CD4-positive, alpha-beta T cell treated with Interleukin-4 for 4 hours (primary cell): ENCODE measurements at places on chromosomes 6 and 20.

GRCh38 chr20:22905658-22906057 is 129.5 kb upstream of the SSTR4 start:
- DNase-seq: no peak

DNA sequence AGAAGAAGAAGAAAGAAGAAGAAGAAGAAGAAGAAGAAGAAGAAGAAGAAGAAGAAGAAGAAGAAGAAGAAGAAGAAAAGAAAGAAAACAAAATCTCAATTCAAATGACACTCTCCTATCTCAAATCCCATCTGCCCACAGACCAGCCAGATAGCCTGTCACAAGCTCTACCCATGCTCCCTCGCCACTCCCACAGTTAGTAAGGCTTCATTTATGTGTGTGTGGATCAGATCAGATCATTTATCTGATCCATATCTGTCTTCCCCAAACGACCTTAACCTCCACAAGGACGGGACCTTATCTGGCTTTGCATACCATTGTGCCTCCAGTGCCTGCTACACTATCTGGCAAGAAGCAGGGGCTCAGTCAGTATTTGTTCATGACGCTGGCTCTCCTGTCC is 81.9 kb upstream of the RREB1 start:
- no peak for DNase-seq

- no peak for DNase-seq
These were observed 98.7 kb upstream of the SGK1 start for GRCh38 chr6:134416418-134417154.

DNA sequence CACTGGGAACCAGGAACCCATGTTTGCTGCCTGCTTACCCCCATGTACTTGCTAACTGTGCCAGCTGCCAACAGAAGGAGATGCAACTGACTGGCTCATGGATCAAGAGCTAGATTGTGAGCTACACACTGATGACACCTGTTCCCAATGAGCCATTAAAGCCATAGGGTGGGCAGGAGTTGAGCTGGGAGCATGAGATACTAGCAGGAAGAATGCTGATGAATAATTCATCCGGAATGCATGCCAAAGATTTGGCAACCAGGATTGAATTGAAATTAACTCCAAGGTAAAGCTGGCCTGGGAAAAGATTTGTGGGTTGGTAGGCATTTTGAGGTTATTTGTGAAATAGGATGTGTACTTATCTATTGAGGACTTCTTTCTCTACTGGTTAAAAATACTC is 631.1 kb downstream of the KIF16B start:
- no peak for DNase-seq

GRCh38 chr6:123841067-123841896 is 37.6 kb downstream of the NKAIN2 start:
- DNase-seq: no peak

DNA sequence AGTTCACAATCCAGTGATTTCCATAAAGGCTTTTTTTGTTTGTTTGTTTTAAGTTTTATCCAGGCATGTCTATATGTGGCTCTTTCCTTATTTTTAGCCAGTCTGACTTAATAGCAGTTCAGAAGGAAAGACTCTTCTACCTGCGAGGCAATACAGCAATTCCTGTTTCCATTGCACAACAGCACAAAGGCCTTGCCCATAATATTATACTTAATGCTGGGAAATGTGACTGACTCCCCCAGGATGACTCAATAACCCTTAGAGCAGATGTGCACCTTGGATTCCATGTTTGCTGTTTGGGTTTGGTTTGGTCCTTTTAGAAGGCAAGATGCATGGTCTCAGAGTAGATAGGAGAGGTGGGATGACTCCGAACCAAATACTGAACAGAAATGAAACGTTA is 184.1 kb downstream of the MTFR2 start:
- no peak for DNase-seq

- no peak for DNase-seq
These were observed 748.6 kb upstream of the HS3ST5 start for GRCh38 chr6:115091461-115091860.

DNA sequence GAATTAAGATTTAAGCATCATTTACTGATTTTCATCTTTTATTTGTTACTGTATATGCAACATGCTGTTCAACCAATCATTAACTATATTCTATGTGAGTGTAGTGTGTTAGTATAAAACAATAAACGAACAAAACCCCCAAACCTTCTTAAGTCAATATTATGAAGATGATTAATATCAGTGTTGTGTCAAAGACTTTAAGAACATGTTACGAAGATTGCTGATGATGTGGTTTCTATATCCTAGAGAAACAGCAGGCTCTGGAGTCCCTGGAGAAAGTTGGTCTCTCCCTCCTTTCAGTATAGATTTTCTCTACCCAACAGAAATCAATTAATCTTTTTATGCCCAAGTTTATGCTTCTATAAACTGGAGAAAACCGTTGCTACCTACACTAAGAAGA is 393.8 kb upstream of the HSF2 start:
- no peak for DNase-seq

DNA sequence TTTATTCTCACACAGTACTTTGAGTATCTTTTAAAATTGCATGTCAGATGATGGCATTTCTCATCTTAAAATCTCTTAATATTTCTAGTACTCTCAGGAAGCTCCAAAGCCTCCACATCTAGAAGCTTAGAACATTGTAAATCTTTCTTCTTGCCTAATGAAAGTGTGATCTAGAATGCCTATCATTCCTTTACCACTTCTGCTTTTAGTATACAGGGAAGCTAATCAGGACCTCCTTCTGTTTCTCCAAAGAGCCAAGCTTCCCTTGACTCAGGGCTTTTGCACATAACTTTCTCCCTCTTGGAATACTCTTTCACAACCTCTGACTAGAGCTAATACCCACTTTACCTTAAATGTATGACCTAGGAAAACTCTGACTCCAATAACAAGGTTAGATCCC is 7.5 kb upstream of the ELOVL4 start:
- no peak for DNase-seq

GRCh38 chr20:47506850-47507249 is 5.2 kb downstream of the NCOA3 start:
- DNase-seq: no peak

DNA sequence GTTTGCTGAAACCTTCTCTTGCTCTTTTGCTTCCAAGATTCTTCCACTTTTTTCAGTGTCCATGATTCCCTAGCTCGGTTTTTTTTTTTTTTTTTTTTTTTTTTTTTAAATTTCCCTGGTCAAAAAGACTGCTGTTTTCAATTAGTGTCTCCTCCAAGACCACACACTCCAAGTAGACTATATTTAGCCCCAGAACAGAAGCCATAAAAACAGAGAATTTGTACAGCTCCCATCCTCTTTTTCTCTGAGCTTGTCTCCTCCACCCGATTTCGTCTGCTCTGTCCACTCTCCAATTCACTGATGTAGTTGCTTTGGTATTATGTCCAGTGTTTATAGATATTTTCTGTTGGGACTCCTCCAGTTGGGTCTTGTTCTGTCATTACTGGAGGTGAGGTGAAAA is 37.6 kb downstream of the RSPH3 start:
- no peak for DNase-seq

DNA sequence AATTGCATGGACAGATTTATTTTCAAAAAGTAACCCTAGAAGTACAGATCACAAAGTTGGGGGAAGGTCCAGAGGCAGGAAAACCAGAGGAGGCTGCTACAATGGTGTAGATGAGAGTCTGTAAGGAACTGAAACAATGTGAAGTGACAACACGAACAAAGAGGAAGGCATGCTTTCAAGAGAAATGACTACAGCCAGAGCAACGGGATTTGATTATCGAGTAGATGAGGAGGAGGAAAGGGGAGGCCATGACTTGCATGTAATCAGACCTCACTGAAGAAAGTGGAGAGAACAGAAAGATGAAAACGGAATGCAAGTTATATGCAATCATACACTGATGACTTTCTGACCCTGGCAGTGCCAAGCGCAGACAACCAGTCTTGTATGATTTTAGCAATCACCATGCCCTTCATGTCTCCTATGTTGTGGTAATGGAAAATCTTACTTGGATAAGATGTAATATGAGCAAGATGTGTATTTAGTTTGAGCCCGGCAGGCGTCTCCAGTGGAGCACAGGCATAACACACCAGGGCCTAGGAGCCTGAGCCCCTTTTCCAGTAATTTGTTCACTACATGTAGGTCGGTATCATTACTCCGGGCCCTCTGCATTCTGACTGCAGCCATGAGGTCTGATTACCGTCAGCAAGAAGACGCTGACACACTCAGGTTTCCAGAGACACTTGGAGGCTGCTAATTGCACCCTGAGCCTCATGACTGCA is 34.0 kb upstream of the FAM83C start:
- DNase-seq: no peak

DNA sequence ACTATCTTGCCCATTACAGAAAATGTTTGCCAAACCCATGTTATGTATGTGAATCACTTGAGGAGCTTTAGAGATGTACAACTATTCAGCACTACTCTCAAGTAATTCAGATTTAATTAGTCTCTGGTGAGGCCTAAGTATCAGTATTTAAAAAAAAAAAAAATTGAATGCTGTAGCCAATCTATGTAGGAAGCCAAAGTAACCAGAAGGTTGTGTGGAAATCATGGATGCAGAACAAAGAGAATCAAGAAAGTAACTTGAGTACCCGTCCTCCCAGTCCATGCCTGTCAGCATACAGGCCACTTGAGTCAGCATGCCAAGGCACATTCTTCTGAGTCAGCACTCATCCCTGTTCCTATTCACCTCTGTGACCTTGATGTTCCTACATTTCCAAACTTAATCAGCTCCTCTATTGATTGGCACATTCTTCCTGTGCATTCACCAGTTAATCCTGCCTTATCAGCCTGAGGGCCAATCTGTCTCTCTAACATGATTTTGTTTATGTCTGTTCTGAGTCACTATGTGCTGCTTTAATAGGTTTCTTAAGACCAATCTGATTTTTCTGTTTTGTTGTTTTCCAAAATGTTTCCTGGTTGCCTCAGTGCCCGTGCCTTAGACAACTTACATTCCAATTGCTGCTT is 165.6 kb downstream of the KCNQ5 start:
- DNase-seq: no peak

- DNase-seq: no peak
These were observed 1586.7 kb downstream of the HACE1 start for GRCh38 chr6:103273048-103273447.

DNA sequence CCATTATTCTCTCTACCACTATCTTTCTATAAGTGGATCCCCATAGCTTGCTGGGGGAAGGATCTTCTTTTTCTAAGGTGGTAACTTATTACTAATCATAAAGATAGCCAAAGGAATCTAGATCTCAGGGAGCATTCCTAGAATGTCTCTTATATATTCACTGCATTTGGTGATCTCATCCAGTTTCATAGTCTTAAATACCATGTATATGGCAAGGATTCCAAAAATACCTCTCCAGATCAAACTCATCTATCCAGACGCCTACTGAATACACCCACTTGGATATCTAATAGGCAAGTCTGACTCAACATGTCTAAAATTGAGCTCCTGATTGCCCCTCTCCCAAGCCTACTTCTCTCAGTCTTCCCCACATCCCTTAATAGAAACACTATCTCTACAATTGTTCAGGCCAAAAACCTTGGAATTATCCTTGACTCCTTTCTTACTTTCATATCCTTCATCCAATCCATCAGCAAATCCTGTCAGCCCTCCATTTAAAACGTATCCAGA is 264.4 kb downstream of the HACE1 start:
- no peak for DNase-seq

GRCh38 chr20:58420798-58421496 is 31.9 kb downstream of the VAPB start:
- DNase-seq: no peak

DNA sequence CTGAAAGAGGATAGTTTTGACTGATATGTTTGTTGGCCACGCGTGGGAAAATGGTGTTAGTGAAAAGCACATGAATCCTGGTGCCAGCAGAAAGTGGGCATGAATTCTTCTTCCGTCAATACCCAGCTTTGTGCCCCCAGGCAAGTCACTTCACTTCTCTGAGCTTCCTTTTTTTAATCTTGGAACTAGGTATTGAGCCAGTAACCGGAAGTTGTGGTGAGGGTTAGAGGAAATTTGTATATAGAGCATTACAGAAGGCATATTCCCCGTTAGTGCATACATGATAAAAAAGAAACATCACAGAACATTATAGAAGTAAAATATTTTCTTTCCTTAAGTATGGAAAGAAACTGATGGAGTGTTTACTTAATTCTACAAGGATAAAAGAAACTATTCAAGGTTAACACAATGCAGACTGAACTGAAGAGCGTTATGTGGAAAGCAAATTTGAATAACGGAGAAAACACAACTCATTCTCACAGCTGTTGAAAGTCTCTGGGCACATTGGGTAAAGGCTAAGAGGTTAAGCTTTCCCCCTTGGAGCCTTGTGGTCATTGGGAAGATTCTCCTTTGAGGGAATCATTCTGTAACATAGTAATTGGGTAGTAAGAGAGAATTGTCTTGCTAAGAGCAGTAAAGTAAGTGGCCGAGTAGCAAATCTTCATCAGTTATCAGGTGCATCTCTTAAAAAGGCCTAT is 223.1 kb downstream of the BCAS1 start:
- DNase-seq: peak; percentile 42

GRCh38 chr20:39800548-39800947 is 838.4 kb downstream of the DHX35 start:
- no peak for DNase-seq

DNA sequence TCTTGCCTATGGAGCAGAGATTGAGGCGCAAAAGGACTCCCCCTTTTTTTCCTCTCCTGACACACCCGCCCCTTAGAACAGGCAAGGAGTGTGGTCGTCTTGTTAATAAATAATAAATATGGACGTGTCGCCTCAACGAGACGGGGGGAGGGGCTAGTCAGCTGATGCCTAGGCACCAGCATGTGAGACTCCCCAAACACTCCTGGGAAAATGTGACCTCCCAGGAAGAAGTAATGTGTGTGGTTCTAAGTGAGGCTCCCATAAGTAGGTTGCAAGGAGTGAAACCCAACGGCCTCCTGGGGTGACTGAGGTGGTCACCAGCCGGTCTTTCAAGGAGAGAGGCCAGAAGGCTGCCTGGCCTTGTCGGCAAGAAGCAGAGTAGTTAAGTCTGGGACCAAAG is 1.1 kb upstream of the FAXC start:
- DNase-seq: no peak

GRCh38 chr6:147054158-147054557 is 150.1 kb upstream of the STXBP5 start:
- DNase-seq: no peak

DNA sequence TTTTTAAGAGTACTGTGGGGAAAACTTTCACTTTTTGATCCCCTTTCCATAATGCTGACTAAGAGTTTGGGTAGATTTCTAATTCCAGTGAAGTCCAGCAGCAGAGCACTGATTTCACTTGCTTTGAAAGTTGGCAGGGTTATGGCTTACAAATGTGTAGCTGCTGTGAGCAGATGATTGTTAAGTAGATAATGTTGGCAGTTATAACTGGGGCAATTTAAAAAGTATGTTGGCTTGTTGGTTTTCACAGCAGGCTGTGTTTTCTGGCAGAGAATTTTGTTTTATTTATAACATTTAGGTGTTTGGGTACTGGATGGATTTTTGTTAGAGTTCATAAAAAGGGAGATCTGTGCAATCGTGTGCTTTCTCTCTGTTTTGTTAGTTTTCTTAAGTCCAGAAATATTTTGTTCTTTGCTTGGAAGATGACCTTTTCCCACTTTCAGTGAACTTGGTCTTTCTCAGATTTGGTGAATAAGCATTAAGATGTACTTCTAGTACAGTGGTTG is 31.4 kb downstream of the AFDN start:
- no peak for DNase-seq

GRCh38 chr20:19508449-19508848 is 249.6 kb upstream of the RIN2 start:
- no peak for DNase-seq

GRCh38 chr20:47272893-47273590 is 83.5 kb downstream of the ZMYND8 start:
- DNase-seq: peak; percentile 73
